ENCODE measurements at places on chromosomes 3 and 15.

DNA sequence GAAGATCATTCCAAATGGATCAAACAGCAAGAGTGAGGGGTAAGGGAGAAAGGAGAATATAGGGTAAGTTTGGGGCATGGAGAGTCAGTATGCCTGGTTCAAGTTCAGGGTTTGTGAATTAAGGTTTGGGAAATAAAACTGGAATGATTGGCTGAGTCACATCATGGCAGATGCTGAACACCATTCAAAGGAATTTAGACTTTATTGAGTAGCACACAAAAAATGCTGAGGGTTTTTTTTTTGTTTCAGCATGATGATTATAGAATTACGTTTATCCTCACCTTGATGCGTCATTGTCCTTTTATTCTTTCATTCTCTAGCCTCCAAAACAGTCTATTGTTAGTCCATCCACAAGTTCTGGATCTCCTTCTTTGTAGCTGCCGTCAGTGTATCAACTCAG, 220.0 kb upstream of the UMPS start:
- peak; percentile 64 for DNase-seq

DNA sequence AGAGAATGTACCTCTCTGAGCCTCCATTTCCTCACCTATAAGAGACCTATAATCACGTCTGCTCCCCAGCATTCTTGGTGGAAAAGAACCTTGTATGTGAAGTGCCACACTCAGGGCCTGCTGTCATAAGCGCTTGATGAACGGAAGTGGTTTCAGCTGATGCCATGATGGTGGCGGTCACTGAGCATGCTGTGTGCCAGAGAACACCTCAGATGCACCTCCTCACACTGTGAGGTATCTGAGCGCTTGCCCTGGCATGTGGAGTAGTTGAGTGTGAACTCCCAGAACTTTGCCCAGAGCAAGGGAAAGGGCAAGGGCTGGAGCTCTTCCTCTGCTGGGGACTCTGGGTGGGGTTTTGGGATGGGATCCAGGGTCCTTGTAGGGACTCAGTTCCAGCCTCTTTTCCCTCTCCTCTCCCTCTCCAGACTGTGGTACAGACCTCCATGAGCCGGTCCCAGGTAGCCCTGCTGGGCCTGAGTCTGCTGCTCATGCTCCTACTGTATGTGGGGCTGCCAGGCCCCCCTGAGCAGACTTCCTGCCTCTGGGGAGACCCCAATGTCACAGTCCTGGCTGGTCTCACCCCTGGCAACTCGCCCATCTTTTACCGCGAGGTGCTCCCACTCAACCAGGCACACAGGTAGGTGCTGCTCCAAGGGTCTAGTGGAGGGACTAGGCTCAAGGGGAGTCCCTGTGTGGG, 2.7 kb downstream of the ABHD14A start:
- no peak for DNase-seq

DNA sequence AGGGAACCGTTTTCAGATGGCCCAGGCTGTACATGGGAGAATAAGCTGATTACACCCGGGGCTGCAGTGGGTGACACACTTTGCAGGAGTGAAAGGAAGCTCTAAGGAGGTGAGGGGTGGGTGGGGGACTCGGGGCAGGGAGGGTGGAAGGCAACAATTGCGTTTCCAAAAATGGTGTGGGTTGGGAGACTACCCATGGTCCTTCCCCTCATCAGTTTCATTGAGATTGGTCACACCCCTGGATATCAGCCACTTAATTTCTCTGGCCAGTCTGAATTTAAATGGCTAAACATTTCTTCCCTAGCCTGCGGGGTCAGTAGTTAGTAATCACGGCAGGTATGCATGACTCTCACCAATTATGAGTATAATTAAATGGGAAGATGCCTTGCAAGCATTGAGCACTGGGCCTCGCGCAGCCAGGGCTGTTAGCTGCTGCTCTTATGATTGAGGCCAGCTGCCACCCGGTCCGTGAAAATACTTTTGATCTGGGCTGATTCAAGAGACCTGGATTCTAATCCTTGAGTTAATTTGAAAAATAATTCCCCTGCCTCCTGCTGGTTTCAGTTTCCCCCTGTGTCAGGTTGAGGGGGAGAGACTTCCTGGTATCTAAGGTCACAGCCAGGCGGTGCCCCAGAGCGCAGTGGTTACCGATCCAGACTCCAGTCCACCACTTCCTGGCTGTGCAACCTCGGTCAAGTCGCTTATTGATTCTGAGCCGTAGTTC, 23.3 kb downstream of the SLC6A6 start:
- DNase-seq, result no peak

DNA sequence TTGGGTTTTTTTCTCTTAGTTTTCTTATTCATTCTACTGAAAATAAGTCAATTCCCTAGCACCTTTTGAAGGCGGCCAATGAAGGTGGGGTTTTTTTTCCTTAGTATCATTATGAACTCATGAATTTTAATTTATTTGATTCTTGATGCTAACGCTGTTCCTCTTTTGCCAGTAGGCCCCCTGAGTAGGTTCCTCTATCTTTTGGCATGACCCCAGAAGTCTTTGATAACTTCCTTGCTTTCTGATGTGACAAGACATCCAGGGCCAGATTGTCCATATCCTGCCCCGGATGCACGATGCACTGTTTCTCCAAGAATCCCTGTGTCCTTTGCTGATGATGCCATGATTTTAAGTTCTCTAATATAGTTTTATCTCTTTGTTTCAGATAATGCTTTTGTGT, 20.6 kb downstream of the LRRK1 start:
- no peak for DNase-seq

DNA sequence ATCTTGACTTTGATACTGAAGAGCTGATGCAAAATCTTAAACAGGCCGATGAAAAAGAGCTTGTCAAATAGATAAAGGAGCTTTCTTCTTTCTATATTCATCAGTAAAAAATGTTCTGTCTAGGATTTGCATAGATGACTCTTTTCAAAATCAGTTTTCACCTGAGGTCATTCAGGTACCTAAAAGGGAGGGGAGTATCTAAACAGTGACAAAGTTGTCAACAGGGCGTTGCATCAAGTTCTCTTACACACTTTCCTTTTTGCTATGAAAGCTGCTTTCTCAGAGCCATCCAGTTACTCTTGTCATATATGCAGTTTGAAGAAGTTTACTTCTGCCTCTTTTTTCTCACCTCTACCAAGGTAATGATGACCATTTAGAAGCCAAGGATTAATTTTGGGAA, 60.0 kb downstream of the AKAP13 start:
- DNase-seq, result no peak

GRCh38 chr15:77118882-77119321, 48.0 kb upstream of the TSPAN3 start:
- DNase-seq, result peak; percentile 80

- no peak for DNase-seq
Observed at GRCh38 chr3:141436180-141436579, 50.6 kb upstream of the RASA2 start.

GRCh38 chr15:71529361-71529760, 281.0 kb upstream of the NR2E3 start:
- no peak for DNase-seq

- DNase-seq, result peak; percentile 91
Observed at GRCh38 chr3:112605285-112605684, 35.7 kb downstream of the CCDC80 start.

DNA sequence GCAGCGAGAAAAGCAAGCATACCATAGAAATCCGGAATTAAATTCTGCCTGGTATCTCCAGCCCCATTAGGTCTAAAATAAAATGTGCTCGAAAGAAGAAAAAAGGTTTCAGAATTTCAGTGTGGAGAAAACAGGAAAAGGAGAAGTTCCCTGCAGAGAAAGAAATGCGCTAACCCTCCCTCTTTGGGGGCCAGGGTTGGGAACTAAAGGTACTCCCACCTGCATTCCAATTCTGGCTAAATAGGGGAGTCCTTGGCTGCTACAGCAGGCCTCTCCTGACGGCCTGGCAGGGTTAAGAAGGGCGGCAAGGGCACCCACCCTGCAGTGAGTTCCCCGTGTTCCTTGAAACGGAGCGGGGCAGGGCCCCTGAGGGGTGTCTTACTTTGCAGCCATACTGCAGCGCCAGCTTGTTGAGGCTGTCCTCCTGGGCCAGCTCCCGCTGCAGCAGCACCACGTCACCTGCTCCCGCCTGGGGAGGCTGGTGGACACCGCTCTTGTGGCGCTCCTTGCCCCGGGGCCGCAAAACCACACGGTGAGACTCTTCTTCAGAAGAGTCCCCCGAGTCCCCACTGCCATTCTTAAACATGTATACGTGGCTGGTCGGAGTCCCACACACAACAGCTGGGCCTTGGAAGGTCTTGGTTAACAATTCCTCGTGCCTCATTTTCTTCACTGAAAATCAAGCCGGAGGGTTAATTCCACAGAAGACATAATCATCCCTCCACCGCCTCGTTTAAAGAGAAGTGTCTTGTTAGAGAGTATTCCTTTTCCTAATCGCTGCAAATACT, 1.7 kb downstream of the LYSMD4 start:
- DNase-seq, result no peak

GRCh38 chr3:150296123-150296735, 111.9 kb upstream of the TSC22D2 start:
- peak; percentile 41 for DNase-seq

- peak; percentile 65 for DNase-seq
Observed at GRCh38 chr3:193605876-193606275, 12.9 kb downstream of the OPA1 start.

DNA sequence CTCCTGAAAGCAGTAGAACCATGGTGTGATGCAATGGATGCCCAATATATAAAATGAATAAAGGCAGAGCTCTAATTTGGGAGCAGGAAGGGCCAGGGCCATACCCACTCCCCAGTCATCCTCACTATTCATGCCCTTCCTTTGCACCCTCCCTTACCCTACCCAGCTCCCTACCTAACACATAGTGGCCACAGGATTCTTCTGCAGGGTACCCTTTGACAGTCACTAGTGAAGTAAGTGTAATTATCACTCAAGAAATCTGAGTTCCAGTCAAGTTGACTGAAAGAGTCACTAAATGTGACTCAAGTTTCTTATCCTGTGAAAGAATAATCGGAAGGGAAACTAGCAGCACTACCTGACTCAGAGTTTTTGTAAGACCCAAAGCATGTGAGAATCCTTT, 69.2 kb downstream of the RASA2 start:
- DNase-seq, result no peak

DNA sequence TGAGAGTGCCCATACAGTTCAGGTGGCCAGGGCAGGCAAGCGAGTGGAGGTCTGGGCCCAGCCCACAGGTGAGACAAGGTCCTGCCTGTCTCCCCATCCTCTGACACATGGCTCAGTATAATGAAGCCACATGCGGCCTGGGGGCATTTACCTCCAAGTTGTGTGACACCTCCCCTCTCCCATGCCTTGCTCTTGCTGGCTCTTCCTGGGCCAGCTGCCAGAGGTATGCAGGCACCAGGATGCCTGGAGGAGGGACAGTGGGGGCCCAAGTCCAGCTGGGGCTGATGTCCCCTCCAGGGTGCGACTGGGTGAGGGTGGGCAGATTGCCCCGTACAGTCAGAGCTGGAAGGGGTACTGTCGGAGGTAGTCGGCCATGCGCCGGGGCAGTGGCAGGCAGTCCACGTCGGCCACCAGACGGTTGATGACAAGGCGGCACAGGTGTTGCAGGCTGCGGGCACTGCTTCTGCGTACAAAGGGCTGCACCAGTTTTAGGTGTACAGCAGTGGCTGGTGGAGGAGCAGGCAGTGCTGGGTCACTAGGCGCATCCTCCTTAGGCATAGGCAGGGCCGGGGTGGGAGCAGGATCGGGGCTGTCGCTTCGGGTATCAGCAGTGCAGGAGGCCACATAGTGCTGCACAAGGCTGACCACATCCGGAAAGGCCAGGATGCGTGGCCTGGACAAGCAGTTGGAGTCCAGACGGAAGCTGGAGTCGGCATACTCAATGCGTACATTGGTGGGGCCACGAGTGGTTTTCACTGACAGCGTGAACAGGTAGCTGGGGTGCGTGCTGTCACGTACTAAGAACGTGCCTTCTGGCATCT, 4.1 kb downstream of the CISH start:
- no peak for DNase-seq

GRCh38 chr3:72829701-72830100, 18.5 kb downstream of the SHQ1 start:
- DNase-seq, result peak; percentile 82

DNA sequence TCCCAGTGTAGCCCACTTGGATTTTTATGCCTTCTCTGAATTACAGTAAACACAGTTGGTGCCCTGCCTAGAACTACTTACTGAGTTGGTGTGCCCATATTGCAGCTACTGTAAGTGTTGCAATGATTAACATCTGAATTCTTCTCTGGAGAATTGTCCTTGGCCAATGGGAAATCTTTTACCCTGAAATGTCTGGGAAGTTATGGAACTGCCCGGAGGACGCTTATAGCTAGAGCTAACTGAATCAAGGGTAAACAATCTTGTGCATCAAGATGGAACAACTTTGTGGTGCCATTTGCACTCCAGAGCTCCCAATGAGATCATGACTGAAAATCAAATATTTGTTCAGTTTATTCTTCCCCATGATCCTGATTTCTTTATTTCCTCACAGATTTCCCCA, 246.7 kb upstream of the CBLB start:
- no peak for DNase-seq

GRCh38 chr15:85879334-85880163, 84.8 kb upstream of the KLHL25 start:
- peak; percentile 88 for DNase-seq

DNA sequence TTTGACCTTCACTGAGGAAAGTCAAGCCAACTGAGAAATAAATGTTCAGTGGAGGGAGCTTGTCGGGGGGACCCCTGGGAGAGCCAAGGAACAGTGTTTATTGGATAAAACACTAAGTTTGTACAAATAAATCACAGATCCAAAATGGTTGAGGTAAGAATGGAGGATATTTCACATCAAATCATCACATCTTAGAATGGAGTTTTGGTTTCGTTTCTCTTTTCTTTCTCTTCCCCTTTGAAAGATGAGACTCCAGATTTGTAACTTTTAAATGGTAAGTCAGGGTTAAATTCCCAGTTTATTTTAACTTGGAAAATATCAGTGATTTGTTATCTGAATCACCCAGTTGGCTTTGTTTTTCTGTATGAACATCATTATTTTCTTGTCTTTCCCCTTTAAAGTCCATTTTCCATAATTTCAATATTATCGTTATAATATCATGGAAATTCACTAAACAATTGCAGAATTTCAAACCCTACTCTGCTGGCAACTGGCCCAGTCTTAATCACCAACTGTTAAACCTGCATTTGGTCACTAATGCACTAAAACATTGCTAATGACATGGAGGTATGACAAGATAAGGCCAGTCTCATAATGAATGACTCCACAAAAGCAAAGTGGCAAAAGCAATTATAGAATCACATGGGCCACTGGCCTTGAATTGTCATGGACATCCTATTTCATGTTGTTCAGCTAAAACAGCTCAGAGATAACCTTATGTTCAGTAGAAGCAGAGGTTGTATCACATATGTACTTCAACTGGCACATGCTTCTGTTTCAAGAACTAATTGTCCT, 295.1 kb downstream of the SHOX2 start:
- no peak for DNase-seq

- no peak for DNase-seq
Observed at GRCh38 chr3:77271306-77271705, 231.4 kb downstream of the ROBO2 start.
